ENCODE measurements at places on chromosomes 12 and 14.
A peak's percentile ranks its signal among the peaks of the same experiment; 100 is the strongest.

- no peak for DNase-seq
Observed at GRCh38 chr12:14058717-14059116, 77.3 kb upstream of the GRIN2B start.

GRCh38 chr12:110821917-110822316, 24.9 kb upstream of the CCDC63 start:
- DNase-seq: no peak

DNA sequence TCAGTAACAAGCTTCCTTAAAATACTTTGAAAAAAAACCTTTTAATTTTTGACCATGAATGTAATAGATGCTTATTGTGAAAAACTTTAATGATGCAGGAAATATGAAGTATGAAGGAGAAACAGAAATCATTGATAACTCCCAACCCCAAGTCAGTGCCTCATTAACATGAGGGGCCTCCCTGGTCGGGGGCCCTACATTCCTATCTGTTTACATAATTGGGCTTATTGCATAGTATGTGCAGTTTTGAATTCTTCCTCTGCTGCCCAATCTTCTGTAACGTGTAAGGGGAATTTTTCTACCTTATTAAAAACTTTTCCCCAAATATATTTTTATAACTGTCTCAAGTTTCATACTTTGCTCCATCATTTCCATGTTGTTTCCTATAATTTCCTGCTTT, 63.0 kb downstream of the SLC25A47 start:
- no peak for DNase-seq

DNA sequence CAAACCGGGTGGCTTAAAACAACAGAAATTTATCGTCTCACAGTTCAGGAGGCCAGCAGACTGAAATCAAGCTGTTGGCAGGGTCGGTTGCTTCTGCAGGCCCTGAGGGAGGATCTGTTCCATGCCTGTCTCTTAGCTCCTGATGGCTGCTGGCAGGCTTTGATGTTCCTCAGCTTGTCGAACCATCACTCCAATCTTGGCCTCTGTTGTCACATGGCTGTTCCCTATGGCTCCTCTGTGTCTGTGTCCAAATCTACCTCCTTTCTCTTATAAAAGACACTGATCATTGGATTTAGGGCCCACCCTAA, 14.0 kb downstream of the NFATC4 start:
- DNase-seq: no peak

DNA sequence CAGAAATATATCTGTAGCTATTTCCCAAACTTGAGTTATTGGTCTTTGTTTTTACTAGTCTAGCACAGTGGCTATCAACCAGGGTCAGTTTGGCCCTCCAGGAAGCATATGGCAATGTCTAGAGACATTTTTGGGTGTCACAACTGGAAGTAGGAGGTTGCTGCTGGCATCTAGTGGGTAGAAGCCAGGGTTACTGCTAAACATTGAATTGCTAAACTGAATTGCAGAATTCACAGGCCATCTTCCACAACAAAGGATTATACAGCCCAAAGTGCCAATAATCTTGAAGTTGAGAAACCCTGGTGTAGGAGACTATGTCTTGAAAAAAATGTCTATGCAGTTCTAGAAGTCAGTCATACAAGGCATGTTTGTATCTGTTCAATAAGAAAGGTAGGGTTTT, 27.7 kb downstream of the ARHGAP5 start:
- no peak for DNase-seq

GRCh38 chr12:51005671-51006070, 20.5 kb downstream of the SLC11A2 start:
- no peak for DNase-seq

GRCh38 chr14:53537422-53538315, 384.5 kb upstream of the DDHD1 start:
- no peak for DNase-seq

DNA sequence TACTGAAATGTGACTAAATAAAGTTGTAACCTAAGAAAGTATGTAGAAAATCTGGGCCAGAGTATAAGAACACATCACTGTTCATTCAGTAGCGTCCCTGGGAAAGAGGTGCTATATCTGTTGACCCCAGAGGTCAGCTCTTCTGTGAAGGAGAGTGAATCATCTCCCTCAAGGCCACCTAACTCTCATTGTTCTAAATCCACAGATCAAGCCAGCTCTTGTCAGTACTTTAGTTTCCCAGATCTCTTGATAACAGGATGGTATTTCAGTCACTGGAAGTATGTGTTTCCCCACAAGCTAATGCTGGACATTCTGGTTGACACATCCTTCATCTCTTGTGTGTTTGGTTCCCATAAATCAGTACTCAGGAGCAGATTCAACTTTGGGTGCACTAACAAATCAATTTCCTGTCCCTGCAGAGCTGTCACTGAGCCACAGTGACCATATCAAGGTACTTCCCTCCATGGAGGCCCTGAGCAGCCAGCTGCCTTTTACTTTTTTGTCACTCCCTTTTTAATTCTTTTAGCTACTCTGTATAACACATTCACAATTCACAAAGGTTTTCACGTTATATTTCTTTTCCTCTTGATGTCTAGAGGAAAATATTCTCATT, 7.8 kb downstream of the KRT1 start:
- DNase-seq: no peak

DNA sequence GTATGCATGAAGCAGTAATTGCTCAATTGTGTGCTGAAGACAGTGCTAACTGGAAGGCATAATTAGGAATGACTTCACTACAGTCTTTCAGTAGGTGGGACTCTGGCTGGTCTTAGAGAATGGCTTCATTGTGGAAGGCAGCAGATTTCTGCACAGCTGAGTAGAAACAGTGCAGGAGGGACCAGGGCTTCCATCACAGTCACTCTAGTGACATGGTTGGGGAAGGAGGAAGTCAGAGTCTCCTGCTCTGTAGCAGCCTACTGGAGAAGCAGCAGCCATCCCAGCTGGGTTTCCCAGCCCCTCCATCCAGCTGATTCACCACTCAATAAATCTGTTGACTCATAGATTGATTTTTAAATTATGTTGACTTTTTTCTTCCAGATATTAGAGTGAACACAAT, 80.6 kb upstream of the DBX2 start:
- no peak for DNase-seq

DNA sequence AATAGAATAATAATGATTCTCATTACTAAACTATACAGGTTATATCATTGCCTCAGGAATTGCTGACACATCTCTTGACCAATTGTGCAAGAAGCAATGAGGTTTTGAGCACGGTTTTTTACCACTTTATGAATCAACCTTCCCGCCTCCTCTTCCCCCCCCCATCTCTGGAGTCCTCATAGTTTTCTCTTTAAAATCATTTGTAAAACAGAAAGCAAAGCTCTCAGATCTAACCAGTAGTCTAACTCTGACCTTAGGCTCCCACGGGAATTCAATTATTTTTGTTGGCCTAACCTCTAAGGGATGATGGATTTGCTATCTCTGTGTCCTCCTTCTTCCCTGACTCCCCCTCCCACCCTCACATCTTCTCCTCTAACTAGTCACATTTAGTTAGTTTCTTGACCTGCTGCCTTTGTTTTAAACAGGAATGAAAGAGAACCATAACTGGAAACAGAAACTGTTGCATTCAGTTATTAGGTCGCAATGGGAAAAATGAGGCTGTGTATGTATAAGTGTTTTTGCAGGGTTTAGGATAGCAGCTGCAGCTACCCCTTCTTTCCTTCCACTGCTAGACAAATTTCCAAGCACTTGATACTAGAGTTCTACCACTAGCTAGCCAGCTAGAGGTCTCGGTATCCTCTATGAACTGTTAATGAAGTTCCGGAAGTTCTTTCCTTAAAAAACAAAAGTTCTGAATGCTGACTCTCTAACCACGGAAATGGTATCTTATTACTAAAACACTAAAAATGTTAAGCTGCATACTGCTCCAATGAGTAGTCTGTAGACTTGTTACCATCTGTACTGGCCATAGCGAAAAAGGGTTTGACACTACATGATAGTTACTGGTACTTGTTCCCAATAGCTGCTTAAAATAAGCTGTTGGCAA, 65.4 kb downstream of the TAOK3 start:
- DNase-seq: peak; percentile 45

- DNase-seq: no peak
Observed at GRCh38 chr12:65335021-65335714, 56.7 kb downstream of the MSRB3 start.

DNA sequence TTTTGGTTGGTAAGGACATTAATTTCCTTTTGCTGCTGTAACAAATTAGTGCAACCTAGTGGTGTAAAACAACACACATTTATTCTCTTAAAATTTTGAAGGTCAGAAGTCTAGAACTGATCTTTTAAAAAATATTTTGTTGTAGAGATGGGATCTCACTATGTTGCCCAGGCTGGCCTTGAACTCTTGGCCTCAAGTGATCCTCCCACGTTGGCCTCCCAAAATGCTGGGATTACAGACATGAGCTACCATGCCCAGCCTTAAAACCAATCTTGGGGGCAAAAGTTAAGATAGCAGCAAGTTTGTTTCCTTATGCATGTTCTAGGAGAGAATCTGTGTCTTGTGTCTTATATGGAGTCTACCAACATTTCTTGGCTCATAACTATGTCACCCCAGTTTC, 55.8 kb downstream of the MIA2 start:
- DNase-seq: no peak

DNA sequence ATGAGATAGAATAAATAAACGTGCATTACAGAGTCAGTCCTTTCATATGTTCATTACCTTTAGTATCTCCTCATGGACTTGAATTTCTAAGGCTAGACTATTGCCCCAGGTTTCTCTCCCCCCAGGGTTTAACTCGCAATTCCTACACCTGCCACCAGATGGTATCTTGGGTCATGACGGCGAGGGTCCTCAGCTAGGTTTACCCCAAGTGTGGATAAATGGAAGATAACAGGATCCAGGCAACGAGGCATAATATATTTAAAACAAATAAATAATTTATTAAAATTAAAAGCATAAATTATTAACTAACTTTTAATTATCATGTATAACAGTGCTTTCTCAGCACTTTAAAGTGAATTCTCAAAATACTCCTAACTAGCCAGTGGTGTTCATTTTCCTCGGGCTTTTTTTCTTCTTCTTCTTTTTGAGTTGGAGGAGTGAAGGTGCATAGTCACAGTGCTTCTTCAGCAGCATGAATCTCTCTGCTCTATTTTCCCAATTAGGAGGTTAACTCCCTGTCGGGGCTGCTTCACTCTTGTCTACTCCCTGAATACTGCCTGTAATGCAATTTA, 243.5 kb upstream of the CAND1 start:
- peak; percentile 31 for DNase-seq

DNA sequence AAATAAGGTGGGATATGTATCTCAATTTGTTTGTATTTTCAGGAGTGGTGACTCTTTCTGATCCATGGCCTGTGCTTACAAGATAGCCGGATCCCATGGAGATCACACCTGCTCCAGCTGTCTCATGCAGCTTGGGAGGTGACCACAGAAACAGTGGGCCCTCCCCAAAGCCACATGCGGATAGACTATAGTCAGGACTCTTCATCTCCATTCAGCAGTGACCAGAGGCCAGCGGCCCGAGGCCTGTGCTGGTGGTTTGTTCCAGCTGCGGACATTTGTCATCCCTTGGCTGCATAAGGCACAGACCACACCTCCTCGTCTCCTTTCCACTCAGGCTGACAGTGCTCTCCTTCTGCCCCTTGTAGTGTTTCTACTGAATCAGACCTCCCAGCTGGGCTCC, 14.7 kb upstream of the WNT5B start:
- DNase-seq: no peak

DNA sequence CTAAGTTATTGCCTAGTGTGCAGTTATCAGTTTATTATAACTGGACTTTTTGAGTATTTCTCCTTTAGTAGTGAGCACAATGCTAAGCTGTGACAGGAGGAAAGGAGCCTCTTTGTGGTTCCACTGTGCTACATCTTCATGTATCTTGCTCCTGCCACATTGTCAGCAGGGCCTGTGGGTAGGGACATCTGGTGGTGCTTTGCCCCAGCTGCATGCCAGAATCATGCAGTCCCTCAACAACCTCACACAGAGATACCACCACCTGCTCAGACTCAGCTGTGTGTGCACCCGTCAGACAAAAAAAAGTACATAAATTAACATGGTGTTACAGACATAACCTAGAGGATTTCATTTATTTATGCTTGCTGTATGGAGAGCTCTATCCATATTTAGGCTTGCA, 51.1 kb downstream of the MIS18BP1 start:
- DNase-seq: peak; percentile 3

GRCh38 chr12:32874078-32874477, 22.5 kb downstream of the PKP2 start:
- DNase-seq: no peak

Measured in stimulated activated CD4-positive, alpha-beta T cell treated with anti-CD3 and anti-CD28 coated beads, TNF-alpha, amount 100 ng/mL, for 24 hours (primary cell).